Ureter (tissue), 1 donor: ENCODE measurements at places on chromosomes 5 and 9. TPM values are rescaled to one million over a fixed set of nuclear protein-coding genes. Genes with fewer than 3 reads are reported as not detected.

The ANKRD34B gene
- not detected for total RNA-seq

The GFM2 gene
- 31.0 TPM for total RNA-seq

The HTR1A gene
- total RNA-seq = 1.8 TPM

The SH2D3C gene
- total RNA-seq = 15.7 TPM

The OTULIN gene
- total RNA-seq = 35.1 TPM

The OBP2B gene
- total RNA-seq = not detected

The LCN1 gene
- total RNA-seq = not detected

The IRX1 gene
- total RNA-seq = not detected

The SPATA31C1 gene
- total RNA-seq = not detected

The JAK2 gene
- 19.9 TPM for total RNA-seq

The SLC35D2 gene
- 26.0 TPM for total RNA-seq

The IRX4 gene
- total RNA-seq = not detected

The WDR41 gene
- 64.6 TPM for total RNA-seq

DNA sequence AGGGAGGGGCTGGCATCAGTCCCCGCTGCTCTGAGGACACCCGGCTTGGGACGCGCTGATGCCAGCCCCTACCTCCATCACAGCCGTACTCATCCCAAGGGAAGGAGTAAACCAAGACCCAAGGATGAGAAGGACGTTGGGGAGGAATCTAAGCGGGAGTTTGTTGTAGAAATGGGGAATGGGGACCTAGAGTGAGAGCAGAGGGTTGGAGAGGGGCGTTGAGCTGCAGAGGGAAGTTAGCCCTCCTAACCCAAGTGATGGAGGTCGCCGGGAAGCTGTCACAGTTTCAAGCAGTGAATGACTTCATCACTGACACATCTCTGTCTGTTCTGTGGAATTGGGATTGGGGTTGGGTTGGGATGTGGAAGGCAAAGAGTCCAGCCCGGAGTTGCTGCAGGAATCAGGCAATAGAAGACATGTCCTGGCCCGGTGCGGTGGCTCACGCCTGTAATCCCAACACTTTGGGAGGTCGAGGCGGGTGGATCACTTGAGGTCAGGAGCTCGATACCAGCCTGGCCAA lies 759 bp upstream of the SUSD1 start:
- no peak for DNase-seq

DNA sequence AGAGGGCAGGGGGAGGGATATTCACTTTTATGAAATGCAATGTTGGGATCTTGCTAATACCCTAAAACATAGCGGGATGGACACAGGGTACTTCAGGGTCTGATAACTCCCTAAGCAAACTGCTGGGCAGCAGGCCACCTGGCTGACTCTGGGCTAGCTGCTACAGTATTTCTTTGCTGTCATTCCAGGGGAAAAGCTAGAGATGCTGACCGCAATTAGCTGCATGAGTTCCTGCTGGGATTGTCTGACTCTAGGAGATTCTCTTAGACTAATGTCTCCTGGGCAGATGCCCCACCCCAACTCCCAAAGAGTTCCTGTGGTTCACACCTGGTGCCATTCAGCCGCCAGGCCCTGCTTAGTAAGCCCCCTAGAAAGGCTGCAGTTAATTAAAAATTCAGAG lies 69.9 kb downstream of the PSAT1 start:
- no peak for DNase-seq

- no peak for DNase-seq
Measured at GRCh38 chr5:57750891-57751290, 268.3 kb upstream of the ACTBL2 start.

DNA sequence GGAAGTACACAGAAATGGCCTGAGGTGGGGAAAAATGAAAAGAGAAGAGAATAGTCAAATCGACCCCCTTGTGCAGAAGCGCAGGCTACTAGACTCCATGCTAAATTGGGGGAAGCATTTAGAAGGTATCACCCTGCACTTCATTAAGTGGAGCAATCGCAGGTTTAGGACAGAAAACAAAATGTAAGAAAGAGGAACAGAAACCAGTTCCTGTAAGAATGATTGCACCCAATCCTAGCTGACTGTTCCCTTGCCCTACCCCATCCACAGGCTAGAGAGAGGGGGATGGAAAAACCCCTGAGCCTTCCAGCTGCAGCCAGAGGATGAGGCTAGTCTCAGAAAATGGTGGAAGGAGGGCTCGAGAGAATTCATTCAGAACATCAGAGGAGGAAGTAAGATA lies 23.9 kb upstream of the PPP1R2B start:
- DNase-seq = no peak

GRCh38 chr5:3302228-3302627 lies 293.4 kb upstream of the IRX1 start:
- no peak for DNase-seq

GRCh38 chr5:13510616-13511015 lies 433.9 kb downstream of the DNAH5 start:
- DNase-seq = no peak

- no peak for DNase-seq
Measured at GRCh38 chr5:149386166-149386565, 7.1 kb upstream of the IL17B start.

DNA sequence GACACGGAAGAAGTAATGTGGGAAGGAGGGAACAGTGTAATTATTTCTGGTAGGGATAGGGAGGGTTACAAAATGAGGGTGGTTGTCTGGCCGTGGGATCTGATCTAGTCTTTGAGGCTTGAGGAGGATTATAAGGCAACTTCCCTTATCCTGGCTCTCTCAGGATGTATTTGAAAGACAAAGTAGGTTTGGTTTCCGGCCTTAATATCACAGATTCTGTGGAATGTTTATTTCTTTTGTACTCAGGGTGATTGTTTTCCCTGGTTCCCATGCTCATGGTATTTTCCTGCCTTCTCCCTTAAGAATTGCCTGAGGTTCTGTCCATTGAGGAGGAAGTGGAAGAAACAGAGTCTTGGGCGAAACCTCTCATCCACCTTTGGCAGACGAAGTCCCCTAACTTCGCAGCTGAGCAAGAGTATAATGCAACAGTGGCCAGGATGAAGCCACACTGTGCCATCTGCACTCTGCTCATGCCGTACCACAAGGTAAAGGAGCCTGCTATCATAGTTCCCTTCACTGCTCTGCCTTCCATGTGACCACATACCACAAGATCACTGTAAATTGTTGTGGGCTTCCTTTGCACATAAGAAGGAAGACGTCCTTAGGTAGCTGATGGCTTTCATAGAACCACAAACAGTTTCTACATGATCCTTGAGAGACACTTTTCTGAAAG lies 253.8 kb downstream of the KDM4C start:
- no peak for DNase-seq

DNA sequence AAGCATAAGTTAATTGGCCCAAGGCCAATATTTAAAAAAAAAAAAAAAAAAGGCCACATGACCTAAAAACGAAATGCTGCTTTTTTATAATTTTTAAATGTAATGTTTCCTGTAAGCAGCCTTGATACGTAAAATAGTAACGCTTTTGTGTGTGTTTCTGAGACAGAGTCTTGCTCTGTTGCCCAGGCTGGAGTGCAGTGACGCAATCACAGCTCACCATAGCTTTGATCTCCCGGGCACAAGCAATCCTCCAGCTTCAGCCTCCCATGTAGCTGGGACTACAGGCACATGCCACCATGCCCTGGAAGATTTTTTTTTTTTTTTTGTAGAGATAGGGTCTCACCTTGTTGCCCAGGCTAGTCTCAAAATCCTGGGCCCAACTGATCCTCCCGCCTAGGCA lies 179.9 kb downstream of the EDIL3 start:
- no peak for DNase-seq

GRCh38 chr9:16241231-16241630 lies 629.2 kb downstream of the BNC2 start:
- no peak for DNase-seq

DNA sequence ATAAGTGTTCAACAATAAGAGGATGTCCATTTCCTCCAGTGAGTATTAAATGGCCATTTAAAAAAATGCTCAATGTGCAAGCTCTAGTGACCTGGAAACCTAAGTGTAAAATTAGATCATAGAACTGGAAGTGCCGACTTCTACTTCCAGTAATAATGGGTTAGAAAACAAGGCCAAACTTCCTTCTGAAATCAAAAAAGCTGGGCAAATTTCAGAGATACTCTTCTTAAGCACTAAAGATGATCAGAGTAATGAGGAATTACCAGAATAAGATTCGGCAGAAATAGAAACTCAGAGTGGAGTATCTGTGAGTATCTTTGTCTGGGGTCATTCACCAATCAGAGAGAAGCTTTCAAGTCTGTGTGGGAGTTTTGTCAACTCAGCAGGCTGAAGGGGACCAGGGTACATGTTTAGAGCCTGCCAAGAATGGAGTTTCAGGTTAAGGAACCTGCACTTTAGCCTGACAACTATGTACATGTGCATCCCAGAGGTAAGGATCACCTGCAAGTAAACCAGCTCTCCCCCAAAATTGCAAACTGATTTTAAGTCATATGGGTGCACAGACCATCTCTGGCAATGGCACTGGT lies 17.1 kb downstream of the FCN2 start:
- no peak for DNase-seq

- DNase-seq = no peak
Measured at GRCh38 chr5:35545190-35545589, 72.5 kb upstream of the SPEF2 start.

- DNase-seq = no peak
Measured at GRCh38 chr9:89969156-89969675, 364.4 kb downstream of the GADD45G start.

GRCh38 chr5:120055858-120056257 lies 408.2 kb upstream of the PRR16 start:
- DNase-seq = no peak

DNA sequence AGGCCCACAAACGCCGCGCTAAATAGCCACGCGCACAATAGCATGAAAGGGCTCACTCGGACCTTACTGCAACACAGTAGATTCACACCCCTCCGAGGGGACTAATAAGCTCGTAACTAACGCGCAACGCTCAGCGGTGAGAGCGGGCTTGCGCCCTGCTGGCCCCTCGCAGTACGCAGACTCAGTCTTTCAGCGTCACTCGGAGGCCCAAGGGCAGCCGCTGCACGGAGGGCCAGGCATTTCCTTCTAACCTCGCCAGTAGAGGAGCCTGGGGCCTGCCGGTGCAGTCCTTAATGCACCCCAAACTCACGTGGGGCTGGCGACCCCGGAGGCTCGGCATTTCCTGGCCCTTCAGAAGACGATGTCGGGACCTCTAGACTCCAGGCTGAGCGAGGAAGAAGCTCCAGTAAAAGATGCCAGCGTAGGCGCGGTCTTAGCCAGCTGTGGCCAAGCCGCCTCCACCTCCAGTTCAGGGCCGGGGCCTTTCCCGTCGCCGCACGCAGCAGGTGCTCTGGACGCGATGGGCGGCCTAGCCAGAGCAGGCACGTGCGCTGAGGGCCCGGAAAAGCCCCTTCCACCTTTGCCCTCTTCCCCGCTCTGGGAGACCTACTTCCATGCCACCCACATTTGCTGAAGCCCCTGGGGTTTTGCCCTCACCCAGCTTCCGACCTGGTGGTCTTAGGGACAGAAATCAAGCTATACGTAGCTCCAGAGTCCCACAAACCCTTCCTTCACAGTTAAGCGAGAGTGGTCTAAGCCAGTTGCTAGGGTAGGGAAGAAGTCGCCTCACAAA lies 38.3 kb upstream of the TIFAB start:
- no peak for DNase-seq

DNA sequence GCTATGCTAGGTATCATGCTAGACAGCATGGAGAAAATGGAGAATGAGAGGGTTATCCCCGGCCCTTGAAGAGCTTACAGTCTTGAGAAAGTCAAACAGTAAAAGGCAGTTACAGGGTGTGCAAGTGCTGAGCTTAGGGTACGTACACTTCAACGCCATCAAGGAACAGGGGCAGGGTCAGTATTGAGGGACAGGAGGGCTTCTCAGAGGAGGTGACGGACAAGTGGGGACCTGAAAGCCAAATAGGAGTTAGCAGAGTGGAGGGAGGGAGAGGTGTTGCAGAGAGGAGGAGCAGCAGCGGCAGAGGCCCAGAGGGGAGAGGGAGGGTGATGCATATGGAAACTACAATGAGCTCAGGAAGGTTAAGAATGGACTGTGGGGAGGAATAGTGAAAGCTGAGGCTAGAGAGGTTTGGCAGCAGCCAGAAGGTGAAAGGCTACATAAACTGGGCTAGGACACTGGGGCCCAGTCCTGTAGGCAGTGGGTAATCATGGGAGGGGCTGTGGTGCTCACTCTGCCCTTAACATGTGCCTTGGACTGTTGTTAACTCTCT lies 88.0 kb downstream of the NRG2 start:
- DNase-seq = no peak

GRCh38 chr5:80960531-80961375 lies 590 bp downstream of the RASGRF2 start:
- DNase-seq = no peak

GRCh38 chr9:87663556-87663955 lies 62.4 kb upstream of the CTSL start:
- no peak for DNase-seq

- DNase-seq = no peak
Measured at GRCh38 chr9:72188232-72188631, 39.0 kb downstream of the GDA start.

DNA sequence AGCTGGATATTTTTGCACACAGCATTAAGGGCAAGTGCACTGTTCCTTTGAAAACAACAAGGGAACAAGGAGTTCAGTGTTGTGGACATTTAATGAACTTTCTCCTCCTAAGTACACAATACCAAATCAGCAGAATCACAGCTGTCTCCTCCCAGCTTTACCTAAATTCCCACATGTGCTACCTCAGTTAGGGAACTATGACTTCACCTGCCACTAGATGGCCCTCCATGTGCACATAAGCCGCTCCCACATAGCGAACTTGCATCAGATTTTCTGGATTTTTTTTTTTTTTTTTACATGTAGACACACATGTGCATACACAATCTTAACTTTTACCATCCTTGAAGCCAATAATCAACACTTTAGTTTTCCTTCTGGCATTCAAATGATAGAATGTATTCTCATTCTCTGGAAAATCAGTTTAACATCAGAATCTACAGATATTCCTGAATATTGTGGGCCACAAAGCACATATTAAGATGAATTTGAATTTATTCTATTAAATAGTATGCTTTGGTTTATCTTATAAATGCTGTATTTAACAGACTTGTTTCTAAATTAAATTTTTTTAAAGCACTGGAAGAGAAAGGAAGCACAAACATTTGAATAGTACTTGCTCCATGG lies 123.6 kb downstream of the PALM2AKAP2 start:
- DNase-seq = peak; percentile 63

- no peak for DNase-seq
Measured at GRCh38 chr9:72704688-72705375, 183.4 kb downstream of the TMC1 start.

DNA sequence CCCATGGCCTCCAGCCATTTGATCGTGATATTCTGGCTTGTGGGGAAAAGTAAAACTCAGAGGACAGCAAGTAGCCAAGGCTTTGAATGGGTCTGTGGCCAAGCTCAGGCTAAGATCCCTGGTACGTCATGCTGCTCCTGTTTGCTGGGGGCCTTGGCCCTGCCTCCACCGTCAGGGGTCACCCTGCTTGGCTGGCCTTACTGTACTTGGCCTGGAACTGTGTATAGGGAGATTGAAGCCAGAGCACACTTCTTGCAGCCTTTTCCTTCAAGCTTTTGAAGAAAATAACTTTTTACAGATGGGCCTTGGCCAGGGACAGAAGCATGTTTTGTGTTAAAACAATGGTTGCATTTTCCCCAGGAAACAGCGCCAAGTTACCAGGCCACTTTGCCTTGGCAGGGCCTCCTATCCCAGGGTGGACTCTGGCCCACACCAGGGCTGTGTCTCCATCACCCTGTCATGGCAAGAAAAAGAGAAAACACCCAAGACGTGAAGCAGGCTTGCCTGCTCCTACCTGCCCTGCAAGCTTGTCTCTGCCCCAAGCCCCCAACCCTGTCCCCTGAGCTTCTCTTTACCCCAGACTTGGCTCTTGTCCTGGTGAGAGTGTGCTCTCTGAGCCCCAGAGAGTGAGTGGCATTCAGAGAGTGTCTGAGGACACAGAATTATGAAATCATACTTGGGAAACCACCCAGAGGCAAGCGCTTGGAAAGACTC lies 286.9 kb downstream of the GADD45G start:
- peak; percentile 42 for DNase-seq

GRCh38 chr5:139636207-139636792 lies 11.8 kb upstream of the CXXC5 start:
- peak; percentile 56 for DNase-seq
